ENCODE measurements at places on chromosomes 5 and 9.

DNA sequence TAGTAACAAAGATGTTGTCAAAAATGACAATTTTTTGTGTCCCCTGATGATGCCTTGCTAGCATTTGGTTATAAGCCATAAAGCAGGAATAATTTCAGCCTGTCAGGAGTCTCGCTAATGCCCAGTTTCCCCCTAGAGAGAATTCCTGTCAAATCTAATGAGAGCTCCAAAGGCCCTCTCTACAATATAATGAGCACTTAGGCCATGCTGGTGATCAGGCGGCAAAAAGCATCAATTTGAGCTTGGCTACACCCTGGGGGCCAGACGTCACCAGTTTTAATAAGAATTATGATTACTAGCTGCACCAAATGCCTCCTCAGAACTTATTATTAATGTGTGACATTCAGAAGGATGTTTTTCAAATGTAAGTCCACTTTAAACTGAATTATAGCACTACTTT is 6.1 kb downstream of the TLE1 start:
- peak; percentile 18 for DNase-seq

- DNase-seq, result no peak
These were observed 49.0 kb upstream of the GARNL3 start for GRCh38 chr9:127215268-127216209.

DNA sequence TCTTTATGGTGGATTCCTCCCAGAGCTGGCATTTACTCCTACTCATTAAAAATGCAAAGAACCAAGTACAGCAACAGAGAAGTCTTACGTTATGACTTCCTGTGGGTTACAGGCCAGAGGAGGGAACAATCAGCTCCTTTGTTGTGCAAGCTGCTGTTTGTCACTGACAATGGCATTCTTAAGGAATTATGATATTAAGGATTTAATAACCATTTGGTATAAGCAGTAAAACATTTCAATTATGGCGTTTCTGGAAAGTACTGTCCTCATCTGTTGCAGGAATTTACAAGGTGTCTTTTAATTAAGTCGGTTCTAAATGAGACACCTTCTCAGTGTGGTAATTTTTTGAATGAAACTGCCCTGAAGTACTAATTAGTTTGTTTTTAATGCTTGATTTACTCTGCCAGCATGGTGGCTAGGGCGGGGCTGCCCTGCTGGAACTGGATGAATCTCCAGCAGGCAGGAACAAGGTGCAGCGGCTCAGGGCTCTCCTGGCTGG is 49.1 kb upstream of the VDAC1 start:
- no peak for DNase-seq

GRCh38 chr9:129201289-129201688 is 23.2 kb upstream of the IER5L start:
- no peak for DNase-seq

DNA sequence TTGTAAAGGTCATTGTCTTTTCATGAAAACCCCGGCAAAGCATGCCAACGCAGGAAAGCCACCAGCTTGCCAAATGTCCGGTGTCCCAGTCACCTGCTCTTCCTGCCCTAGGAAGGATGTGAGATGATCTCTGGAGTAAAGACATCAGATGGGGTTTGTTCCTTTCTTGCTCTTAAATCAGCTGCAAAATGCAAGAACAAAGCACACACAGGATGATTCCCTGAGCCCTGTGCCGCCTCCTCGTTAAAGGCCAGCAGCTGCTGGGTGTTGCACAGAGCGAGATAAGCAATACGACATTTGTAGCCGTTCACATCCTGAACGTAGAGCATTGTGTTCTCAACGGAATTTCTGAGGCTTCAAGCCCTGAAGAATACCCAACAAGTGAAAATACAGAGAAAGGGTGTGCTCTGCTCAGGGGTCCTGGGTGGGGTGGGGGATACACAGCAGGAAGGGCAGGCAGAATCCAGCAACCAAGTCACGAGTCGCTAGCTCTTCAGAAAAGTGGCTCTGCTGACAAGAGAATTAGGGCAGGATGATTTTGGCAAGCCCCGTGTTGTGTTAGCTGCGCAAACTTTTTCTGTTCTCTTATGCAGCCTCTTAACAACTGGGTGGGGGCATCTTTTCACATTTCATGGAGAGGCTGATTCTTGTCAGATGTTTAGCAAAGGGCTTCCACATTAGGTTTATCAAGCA is 229.2 kb upstream of the MAP3K1 start:
- DNase-seq, result peak; percentile 56

DNA sequence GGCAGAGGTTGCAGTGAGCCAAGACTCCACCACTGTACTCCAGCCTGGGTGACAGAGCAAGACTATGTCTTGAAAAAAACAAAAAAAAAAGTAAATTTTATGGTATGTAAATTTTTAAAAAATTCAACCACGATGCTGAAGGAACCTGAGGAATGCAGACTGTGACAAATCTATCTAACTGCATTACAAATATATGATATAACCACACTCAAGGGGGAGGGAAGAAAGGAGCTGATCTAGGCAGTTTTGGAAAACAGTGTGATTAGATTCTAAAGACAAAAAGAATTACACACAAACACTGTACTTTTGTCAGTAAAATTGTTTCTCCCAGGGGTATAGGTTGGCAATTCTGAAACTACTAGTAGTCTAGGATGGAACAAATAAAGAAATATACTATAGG is 17.0 kb downstream of the LARS1 start:
- DNase-seq, result no peak

- DNase-seq, result no peak
These were observed 10.3 kb downstream of the FXN start for GRCh38 chr9:69045821-69046220.

DNA sequence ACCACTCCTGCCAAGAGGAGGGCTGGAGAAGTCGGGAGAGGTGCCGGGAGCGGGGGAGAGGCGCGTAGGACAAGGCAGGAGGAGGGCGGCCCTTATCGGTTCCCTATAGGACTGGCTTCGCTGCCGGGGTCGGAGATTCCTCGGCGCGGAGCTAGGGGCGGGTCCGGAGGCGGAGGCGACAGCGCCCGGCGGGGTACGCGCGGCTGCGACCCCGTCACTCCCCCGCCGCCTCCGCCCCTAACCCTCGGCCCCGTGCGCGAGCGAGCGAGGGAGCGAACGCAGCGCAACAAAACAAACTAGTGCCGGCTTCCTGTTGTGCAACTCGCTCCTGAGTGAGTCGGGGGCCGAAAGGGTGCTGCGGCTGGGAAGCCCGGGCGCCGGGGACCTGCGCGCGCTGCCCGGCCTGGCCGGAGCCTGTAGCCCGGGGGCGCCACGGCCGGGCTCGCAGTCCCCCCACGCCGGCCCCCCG is 2.0 kb downstream of the GLIS3 start:
- peak; percentile 48 for DNase-seq

GRCh38 chr9:137759117-137759516 is 118.5 kb upstream of the CACNA1B start:
- no peak for DNase-seq

DNA sequence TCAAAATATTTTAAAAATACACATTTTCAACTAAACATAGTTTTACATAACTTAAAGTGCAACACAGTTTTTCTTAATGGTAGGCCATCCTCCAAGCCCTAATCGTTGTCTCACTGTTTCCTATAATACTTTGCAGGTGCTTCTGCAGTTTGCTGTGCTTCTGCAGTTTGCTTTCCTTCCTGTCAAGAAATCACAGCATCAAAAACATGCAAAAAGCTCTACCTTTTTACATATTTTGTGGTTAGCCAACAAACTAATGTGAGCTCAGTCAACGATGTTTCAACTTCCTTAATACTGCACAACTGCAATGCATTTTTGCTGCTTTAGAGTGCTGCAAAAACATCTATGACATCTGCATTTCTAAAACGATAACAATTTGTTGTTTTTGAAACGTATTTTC is 25.2 kb downstream of the EMB start:
- no peak for DNase-seq

DNA sequence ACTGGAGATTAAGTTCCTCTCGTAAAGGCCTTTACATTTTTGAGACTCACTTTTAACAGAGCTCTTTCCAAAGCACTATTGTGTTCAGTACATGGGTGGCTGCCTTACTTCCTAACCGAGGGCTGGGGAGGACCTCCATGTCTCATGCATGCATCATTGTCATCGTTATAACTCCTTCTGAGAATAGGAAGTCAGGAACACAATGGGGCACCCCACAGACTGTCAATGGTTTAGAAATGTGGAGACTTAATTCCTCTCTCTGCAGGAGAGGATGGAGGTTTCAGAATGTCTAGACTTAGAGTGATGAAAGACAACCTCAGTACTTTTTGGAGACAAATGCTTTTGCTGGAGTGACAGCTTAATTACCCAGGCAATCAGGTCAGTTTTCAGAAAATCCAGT is 83.9 kb downstream of the PRLR start:
- no peak for DNase-seq

- peak; percentile 68 for DNase-seq
These were observed 49.5 kb upstream of the CD180 start for GRCh38 chr5:67246108-67246507.

DNA sequence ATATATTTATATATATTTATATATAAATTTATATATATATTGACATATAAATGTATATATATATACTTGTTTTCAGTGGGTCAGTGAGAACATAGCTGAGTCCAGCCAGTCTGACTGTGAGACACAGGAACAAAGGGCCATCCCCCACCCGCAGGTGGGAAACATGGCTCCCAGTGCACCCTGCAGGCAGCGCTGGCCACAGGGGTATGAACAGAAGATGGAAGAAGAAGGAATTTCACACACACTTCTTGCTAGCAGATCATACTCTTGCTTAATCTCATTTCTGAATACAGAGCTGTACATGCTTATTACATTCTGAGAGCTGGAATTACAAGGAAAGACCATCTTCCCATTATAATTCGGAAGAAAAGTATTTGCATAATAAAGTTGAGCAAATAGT is 595.4 kb downstream of the IRX1 start:
- DNase-seq, result no peak

DNA sequence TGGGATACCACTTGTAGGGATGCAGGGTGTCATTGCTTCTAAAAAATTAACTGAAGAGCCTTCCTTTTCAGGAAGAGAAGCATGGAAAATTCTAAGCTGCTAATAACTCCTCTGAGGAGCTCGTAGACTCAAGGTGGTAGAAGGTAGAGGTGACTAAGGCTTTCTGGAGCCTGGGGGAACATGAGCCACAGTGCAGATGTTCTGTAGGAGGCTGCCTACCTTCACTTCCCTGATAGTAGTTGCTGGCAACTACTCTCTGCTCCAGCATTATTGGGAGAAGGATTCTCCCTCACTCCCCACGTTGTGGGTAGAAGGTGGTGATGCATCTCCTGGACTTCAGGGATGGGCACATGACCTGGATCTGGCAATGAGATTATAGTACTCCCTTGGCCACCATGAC is 86.7 kb upstream of the STARD4 start:
- DNase-seq, result no peak

GRCh38 chr5:2742921-2743679 is 8.4 kb downstream of the IRX2 start:
- DNase-seq, result no peak

GRCh38 chr9:102950346-102950745 is 44.8 kb upstream of the CYLC2 start:
- no peak for DNase-seq

GRCh38 chr5:52657247-52657645 is 130.5 kb upstream of the ITGA1 start:
- DNase-seq, result peak; percentile 59

DNA sequence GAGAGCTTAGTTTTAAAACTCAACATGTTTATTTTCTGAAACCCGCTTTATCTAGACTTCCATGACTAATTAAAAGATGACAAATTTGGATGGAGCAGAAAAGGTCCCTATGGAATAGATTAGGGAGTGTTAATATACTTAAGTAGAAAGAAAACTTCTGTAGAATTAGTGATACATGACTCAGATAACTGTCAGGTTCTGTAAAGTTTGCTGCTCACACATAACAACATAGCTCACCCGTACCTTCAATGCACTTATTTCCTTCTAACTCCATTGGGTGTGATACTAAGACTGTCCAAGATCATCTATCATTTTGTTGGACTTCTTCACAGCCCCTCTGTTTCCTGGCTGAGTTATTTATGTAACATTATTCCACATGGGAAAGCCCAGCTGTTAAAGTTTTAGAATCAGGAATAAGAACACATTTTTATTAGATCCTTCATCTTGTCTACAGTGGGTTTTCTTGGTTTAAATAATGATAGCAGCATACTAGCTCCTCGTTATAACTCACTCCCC is 27.8 kb downstream of the TMEM167A start:
- DNase-seq, result no peak

- peak; percentile 68 for DNase-seq
These were observed 40.7 kb upstream of the HSD17B4 start for GRCh38 chr5:119411361-119412278.

DNA sequence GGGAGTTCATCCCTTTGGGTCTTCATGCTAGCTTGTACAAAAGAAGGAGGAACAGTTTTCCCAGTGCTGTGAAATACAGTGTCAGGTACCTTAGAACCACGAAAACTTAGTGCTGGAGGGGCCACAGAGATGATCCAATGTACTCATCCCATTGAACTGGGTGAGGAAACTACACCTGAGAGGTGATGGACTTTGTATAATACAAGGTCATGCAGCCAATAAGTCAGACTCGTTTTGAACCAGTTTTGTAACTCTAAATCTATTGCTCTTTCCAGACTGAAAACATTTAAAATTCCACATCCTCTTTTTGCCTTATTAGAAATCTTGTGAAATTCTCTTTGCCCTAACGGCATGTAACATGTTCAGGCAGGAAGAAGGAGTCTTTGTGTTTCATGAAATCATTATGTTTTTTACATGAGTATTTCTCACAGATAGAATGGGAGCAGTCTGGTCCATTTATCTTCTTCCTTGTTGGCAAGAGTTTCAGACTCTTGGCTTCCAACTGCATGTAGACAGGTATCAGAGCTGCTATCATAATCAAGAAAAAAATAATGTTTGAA is 146.8 kb upstream of the FBXL7 start:
- DNase-seq, result no peak

DNA sequence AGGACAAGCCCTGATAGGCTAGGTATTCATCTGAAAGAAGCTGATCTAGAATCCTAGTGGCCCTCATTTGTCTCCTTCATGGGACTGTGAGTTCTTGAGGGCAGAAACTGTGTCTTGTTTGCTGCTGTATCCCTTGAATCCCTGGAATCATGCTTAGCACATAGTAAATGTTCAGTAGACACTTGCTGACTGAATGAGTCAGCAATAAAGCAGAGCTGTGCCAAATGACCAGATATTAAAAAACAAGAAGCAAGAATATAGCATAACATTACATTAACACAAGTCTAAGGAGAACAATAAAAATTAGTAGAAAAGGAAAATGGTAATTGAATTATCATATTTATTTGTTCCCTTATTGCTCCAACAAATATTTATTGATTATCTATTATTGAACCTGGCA is 420.5 kb downstream of the ZSWIM6 start:
- no peak for DNase-seq
